Stimulated activated CD4-positive, alpha-beta T cell treated with anti-CD3 and anti-CD28 coated beads, Interleukin-1b, Interleukin-23, amount 100 ng/mL, for 1 hour (primary cell): ENCODE measurements at places on chromosomes 6 and 20.

DNA sequence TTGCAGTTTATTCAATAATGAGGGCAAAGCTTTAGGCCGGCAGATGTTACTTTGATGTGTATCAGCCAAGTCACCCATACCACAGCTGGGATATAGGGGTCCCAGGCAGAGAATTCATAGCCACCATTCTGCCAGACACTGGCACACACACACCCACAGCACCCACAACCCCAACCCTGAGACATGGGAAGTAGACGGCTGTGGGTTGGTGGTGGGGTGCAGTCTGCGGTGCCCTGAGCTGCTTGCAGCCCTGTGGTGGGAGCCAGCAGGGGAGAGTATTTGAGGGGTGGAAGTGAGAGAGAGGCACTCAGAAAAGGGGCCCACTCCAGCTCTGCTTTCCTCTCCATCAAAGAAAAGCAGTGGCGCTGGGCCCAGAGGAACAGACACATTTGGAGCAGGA, 125.3 kb downstream of the FOXO3 start:
- no peak for DNase-seq

GRCh38 chr20:23456873-23457272, 4.2 kb upstream of the CST11 start:
- no peak for DNase-seq

GRCh38 chr6:55968926-55969325, 93.5 kb upstream of the BMP5 start:
- no peak for DNase-seq

GRCh38 chr6:45986746-45987274, 28.9 kb downstream of the CLIC5 start:
- DNase-seq, result no peak

GRCh38 chr6:64249115-64249514, 613.5 kb downstream of the PHF3 start:
- DNase-seq, result no peak

DNA sequence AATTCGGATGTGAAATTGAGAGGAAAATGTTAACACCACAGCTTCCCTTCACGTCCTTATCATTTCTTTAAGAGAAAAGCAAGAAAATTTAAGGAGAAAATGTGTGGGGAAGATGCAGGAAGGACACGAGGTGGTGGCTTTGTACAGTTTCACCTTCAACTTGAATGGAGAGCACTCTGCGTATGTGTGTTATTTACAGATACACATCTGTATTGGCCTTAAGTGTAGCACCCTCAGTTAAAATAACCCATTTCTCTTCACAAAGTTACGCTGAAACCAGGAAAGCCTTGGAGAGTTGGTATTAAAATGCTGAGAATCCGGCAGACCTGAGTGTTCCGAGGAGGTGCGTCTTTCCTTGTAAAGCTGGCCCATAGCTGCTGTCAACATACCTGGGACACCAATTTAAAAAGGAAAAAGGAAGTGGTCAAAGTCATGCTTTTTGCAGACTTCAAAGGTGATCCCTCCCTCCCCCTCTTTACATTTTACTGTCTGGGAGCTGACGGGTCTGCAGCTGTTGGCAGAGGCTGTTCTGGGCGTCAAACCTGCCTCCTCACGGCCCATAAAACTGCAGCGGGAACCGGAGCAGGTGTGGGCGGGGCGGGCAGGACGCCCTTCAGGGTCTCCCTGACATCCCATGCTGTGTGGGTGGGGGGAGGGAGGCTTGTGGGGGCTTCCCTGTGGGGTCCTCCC, 61.3 kb upstream of the TBXT start:
- DNase-seq, result no peak

DNA sequence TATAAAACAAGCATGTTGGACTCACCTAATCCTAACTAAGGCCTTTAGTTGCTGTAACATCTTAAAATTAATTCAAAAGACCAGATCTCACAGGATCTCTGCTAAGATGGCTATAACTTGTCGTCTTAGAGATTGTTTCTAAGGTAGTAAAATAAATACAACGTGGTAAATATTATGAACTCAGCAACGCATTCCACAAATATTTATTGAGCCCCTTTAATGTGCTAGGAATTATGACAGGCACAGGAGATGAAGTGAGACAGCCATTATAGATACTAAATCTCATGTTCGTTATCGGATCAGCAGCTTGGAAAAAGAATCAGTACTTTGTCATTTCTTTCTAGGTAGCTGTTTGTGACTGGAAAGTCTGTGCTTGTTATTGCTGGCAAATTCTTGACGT, 20.9 kb upstream of the MCM3 start:
- DNase-seq, result no peak

DNA sequence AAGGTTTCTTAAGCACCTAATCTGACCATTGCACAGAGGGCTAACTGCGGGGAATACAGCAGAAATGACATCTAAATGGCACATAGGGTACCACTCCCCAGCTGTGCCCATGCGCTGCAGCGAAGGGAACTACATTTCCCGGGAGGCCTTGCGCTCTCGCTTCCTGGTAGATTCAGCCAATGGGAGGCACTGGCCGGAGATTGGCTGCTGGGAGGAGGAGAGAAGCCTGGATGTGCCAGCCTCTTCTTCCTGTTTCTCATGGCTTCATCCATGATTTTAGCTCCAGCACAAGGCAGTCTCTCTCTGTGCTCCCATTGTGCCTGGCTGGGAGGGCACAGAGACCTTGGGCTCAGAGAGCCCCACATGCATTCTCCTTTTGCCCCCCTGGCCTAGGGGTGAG, 101.7 kb upstream of the FOXA2 start:
- DNase-seq, result no peak

- no peak for DNase-seq
These were observed 253.6 kb downstream of the ANKRD60 start for GRCh38 chr20:57974863-57975262.

DNA sequence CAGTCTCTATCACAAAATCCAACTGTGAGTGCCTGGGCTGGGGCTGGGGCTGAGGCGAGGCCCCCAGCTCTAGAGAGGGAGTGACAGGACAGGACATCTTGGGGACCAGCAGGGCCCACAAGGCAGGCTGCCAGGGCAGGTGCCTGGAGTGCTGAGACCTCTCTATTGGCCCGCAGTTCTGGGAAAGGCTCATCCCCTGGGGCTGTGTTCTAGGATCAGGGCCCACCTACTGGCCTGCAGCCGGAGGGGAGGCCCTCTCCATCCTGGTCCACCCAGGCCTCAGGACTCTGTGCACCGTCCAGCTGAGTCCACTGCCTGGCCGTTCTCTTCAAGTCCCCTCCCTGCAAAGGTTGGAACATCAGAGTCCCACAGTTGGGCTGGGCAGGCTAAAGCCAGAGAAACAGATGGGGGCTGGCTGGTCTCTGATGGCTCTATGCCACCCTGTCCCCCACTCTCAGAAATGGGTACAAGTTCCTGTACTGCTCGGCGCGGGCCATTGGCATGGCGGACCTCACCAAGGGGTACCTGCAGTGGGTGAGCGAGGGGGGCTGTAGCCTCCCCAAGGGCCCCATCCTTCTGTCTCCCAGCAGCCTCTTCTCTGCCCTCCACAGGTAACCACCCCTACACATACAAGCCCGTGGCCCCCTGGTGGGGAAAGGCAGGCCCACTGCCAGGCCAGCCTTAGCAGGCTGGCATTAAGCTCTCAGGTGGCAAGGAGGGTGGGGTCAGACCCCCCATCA, 9.0 kb downstream of the EMILIN3 start:
- no peak for DNase-seq

DNA sequence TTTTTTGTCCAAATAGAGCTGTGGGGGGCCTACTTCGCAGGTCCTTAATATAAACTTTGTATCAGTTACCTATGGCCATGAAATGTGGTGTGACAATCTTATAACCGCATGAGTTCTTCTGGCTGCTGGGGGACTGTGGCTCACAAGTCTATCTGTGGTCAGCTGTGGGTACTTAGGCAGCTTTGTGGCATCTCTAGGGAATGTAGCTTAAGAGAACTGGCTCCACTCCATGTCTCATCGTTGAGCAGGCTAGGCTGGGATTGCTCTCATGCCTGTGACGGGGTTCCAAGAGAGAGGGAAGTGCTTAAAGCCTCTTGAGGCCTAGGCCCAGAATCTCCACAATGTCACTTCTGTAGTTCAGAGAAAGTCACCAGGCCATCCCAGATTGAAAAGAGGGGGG, 140.5 kb downstream of the BTBD3 start:
- DNase-seq, result no peak

GRCh38 chr20:44410583-44411019, 55.1 kb downstream of the HNF4A start:
- DNase-seq, result no peak

GRCh38 chr20:15195378-15195777, 858.0 kb upstream of the FLRT3 start:
- no peak for DNase-seq

- DNase-seq, result no peak
These were observed 57.6 kb upstream of the IER3 start for GRCh38 chr6:30801950-30802349.

DNA sequence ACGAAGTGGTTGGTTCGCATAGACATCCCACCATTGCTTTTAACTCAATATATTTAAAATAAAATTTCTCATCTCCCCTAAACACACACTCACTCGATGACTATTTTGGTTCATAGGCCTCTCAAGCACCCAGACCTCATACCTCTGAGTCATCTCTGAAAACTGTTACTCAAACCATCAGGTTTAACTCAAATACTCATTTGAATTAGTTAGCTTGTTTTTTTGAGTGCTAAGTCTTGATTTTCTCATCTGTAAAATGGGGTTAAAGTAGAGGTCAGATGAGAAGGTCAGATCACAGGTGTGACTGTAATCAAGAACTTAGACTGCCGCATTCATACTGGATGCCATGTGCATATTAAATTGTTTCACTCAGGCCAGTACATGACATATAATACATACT, 243.9 kb upstream of the TENT5A start:
- no peak for DNase-seq

DNA sequence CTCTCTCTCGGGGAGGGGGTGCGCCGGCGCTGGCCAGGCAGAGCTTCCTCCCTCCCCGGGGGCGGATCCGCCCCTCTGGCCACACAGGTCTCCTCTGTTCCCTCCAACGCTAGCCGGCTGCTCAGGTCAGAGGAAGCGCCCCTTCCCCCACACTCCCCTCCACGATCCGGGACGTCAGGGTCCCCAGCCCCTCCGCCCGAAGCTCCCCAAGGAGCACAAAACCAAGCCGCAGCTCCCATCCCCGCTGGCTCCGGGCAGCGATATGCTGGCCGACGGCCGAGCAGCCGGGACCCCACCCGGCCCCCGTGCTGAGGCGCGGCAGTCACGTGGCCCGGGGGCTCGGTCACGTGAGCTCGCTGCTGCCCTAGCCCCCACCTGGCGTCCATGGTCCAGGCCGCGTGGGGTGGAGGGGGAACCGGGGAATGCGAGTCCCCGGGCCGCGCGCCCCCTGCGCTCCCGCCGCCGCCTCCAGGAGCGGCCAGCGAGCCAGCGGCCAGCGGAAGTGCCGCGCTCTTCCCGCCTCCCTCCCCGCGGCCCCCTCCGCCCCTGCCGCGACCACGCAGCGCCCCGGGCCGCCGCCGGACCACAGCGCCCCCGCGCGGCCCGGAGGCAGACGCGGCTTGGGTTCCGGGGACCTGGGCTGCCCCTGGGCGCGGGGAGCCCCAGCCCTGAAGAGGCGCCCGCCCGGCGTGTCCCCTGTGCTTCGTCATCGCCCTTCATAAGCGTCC, at the start of gene SLC35B2:
TSS of gene SLC35B2 (minus strand) at position 504 of the 728 bp plus-strand sequence. CDS start at position 386, 118 bp downstream.
- no peak for DNase-seq

DNA sequence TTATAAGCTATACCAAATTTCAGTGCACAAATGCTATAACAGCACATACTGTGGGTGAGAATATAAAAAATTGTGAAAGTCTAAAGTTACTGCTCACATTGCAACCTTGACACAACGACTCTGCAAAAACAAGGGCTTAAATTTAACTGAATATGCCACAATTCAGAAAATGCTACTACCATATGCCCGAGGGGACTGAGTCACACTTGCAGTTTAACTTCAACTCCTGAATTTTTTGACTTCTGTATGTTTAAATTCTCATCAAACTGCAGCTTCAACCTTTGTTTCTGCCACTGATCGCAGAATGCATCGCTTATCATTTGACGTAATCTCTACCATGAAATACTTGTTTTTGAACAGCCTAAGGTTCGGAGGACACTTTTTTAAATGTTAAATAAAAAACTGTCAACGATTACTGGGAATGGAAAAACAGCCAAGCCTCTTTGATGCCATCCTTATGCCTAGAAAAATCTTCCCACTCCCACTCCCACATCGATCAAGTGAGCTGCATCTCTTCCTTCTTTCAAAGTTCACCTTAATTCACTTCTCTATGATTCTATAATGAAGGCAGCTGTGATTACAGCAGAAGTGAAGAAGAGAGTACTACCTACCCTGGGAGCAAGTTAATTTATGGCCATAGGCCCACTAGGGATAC, 136.5 kb downstream of the ATXN1 start:
- DNase-seq, result no peak

GRCh38 chr6:148249679-148250375, 92.8 kb upstream of the SASH1 start:
- DNase-seq, result no peak

DNA sequence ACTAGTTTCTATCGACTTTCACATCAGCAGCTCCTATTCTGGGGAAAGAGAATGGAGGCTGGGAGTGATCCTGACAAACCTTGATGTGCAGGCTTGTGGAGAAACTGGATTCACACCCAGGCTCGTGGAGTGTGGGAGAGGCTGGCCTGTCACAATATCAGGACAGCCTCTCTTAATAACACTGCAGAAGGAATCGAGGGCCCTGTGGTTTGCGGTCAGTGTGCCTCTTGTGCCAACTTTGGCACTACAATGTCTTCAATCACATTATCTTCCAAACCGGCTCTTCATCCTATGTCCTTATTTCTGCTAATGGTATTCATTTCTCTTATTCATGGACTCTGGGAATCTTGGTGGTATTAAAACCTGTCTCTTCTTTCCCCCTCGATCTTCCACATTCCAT, 92.7 kb downstream of the PRL start:
- no peak for DNase-seq

DNA sequence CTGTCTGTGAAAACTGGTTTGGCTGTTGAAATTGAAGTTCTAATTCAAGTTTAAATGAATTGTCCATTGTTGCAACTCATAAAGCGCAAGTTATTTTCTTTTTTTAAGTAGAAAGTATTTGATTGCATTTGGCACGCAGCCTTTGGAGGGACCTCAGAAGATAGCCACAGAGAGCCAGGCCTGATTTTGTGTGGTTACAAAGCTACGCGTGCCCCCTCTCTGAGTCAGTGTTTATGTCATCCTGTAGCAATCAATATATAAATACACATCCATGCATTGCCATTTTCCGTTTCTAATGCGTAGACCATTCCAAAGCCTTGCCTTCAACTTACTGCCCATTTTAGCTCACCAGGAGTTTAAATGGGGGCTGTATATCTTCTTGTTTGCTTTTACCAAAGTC, 173.2 kb downstream of the TMEM242 start:
- DNase-seq, result no peak

- no peak for DNase-seq
These were observed 130.6 kb downstream of the BMP7 start for GRCh38 chr20:57135875-57136274.

DNA sequence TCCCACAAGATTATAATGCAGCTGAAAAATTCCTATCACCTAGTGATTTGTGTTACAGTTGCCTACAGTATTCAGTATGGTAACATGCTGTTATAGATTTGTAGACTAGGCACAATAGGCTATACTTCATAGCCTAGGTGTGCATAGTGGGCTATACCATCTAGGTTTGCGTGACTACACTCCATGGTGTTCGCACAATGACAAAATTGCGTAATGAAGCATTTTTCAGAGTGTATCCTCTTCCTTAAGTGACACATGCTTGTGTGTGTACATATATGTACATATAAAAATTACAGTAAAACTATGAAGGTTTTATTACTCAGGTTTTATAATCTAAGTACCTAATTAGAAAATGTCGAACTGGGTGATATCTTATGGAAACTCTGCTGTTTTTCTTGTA, 133.0 kb downstream of the FARS2 start:
- DNase-seq, result no peak

GRCh38 chr6:81734081-81734480, 18.4 kb downstream of the TENT5A start:
- no peak for DNase-seq
